Stimulated activated CD4-positive, alpha-beta T cell treated with anti-CD3 and anti-CD28 coated beads, Interleukin-4, amount 100 ng/mL, for 1 hour (primary cell): ENCODE measurements at places on chromosomes 11 and 22.

- no peak for DNase-seq
Measured at GRCh38 chr22:46012881-46013281, 35.9 kb upstream of the WNT7B start.

DNA sequence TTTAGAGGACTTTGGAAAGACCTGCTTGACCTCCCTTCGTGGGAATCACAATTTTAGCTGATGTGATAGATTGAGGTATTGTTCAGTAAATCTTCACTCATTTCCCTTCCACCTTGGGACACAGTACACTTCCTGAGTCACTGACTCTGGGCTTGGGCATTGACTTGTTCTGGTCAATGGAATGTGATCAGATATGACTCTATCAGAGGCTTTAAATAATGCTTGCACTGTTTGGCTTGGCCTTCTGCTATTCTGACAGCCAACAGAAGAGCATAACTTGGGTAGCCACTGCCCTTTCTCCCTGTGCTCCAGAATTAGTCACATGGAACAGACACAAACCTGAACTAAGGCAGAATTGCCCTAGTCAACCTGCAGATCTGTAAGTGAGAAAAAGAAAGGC lies 12.5 kb downstream of the PRR5L start:
- no peak for DNase-seq

- no peak for DNase-seq
Measured at GRCh38 chr11:31795706-31796498, 15.2 kb downstream of the PAX6 start.

DNA sequence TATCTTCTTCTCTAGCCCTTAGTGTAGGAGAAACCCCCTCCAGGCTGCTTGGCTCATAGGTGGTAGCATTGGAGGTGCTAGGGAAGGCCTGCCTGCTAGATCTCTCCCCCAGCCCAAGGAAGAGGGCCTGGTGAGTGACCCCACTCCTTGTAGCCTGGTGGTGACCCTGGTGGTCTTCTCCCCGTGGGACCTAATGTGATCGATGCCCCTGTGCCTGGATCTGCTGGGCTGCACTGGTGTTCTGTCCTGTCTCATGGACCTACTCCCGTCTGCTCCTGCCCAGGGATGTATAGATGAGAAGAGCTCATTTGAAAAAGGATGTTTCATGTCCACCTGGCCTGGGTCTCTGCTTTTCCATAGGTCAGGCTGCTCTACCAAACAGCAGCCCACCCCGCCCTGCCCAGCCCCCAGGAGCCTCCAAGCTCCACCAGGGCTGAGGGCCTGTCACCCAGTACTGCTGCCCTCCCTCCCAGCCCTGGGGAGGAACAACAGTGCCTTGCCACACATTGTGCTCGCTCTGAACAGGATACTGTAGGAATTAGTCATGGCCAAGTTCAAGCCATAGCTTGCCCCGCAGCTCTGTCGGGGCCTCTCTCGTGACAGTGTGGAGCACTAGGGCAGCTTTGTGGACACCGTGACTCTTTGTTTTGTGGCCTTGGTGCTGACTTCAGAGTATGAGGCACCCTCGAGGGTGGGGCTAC lies 19.7 kb downstream of the SLC37A2 start:
- DNase-seq = no peak
